ENCODE measurements at places on chromosomes 12 and 14.

GRCh38 chr12:27504507-27504906, 19.5 kb upstream of the PPFIBP1 start:
- no peak for DNase-seq

DNA sequence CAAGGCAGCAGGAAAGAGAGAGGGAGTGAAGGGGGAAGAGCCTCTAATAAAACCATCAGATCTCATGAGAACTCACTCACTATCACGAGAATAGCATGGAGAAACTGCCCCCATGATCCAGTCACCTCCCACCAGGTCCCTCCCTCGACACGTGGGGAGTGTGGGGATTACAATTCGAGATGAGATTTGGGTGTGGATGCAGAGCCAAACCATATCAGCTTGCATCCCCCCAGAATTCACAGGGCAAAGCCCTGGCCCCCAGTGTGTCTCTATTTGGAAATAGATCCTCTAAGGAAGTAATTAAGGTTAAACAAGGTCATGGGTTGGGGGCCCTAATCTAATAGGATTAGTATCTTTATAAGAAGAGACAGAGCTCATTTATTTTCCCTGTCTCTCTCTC, 56.1 kb upstream of the TCL1A start:
- DNase-seq: no peak

DNA sequence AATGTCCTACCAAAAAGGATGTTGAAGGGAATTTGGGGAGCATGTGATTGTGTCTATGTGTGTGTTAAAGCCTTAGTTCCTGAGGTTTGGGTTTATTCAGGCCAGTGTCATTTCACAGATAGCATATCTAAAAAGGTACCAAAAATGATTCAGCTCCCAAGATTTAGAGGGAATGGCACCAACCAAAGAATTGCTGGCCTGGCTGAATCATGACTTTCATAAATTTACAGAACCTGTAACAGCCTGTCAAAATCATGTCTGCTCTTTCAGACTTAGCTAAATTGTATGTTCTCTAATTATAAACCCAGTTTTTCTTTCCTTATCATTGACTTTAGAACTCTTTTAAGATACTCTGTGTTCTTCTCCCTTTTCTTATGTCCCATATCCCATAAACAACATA, 231.5 kb downstream of the NUBPL start:
- no peak for DNase-seq

DNA sequence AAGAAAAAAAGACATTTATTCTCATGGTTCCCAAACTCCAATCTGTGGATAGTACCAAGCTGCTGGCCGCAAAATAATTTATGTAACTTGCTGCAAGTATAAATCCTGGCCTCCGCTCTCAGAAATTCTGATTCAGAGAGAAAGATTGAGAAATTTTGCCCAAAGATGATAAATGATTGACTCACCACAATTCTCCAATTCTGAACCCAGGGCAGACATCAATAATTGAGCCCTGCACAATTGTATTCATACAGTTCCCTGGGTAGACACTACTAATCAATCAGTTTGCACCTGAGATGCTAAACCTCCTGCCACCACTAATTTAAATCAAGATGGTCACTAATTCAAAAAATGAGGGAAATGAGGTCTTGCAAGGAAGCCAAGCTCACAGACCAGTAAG, 38.2 kb downstream of the TRPV4 start:
- DNase-seq: no peak

DNA sequence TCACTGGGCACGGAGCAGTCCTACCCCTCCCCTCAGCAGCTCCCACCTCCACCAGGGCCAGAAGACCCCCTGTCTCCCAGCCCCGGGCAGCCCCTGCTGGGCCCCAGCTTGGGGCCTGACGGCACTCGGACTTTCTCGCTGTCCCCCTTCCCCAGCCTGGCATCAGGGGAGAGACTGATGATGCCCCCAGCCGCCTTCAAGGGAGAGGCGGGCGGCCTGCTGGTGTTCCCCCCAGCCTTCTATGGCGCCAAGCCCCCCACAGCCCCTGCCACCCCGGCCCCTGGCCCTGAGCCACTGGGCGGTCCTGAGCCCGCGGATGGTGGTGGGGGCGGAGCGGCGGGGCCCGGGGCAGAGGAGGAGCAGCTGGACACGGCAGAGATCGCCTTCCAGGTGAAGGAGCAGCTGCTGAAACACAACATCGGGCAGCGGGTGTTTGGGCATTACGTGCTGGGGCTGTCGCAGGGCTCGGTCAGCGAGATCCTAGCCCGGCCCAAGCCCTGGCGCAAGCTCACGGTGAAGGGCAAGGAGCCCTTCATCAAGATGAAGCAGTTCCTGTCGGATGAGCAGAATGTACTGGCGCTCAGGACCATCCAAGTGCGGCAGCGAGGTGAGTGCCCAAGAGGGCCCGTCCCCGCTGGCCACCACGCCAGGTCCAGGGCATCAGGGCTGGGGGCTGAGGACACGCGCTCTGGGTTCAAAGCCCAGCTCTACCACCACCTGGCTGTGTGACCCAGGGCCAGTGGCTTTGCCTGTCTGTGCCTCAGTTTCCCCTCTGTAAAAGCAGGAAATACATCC, 58.6 kb downstream of the PHETA1 start:
- DNase-seq: no peak

- no peak for DNase-seq
Measured at GRCh38 chr12:128091951-128092382, 175.0 kb upstream of the TMEM132C start.
